Right lobe of liver (tissue), 6 donors: ENCODE measurements at places on chromosomes 1 and 21. TPM values are rescaled to one million over a fixed set of nuclear protein-coding genes. Genes with fewer than 3 reads are reported as not detected.

Gene FCRL2
- total RNA-seq: not detected

Gene PDC
- total RNA-seq: not detected

Gene CNST
- total RNA-seq: 18.2 TPM

DNA sequence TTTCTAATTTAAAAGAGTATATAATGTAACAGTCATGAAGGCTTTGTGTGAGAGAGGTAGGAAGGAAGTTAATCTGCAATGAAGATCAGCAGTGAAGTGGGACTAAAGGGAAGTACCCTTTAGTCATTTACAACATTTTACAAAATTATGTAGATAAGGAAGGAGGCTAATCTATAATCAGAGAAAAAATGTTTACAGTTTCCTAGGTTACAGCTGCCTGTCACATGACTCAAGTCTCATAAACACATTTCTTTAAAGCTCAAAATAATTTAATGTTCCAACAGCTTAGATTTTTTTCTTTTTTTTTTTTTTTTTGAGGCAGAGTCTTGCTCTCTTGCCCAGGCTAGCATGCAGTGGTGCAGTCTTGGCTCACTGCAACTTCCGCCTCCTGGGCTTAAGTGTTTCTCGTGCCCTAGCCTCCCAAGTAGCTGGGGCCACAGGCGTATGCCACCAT is 26.2 kb upstream of the CAP1 start:
- DNase-seq: no peak
- H3K36me3 ChIP-seq: no peaks in the 10 kb centered on the region
- no peaks in the 10 kb centered on the region for H3K27me3 ChIP-seq
- no peak overlapping the region for H3K27ac ChIP-seq
- no peak overlapping the region for H3K4me3 ChIP-seq

DNA sequence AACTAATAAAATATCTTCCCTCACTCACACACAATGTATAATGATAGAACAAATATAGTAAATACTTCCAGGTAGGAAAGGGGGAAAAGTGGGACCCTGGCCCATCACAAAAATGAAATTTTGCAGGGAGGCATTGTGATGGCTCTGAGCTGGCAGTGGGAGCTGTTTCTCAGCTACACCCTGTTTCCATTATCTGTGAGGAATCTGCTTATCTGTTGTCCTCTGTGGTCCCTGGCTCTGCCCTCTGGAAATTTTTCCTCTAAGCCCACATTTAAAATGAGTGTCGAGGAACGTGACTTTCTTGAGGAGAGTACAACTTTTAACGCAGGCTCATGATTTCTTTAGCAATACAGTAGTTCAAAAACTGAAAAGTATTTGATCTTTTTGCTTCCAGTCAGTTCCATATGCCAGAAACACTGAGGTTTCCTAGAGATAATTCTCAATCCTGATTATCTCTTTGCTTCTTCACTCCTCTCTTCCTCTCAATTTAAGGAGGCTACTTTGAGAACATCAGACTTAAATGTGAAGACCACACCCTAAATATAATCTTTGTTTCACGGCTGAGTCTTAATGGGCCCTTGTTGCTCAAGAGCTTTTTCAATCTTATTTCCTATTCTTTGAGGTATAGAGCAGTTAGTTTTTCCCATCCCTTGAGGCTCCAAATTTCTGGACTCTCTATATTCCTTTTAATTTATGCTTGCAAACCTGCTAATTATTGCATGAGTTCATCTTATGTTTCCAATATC is 5.0 kb upstream of the EEIG2 start:
- DNase-seq: no peak
- no peaks in the 10 kb centered on the region for H3K27me3 ChIP-seq
- H3K36me3 ChIP-seq: no peaks in the 10 kb centered on the region
- no peaks in the 10 kb centered on the region for H3K4me1 ChIP-seq
- H3K4me3 ChIP-seq: no peak overlapping the region
- H3K27ac ChIP-seq: no peak overlapping the region

DNA sequence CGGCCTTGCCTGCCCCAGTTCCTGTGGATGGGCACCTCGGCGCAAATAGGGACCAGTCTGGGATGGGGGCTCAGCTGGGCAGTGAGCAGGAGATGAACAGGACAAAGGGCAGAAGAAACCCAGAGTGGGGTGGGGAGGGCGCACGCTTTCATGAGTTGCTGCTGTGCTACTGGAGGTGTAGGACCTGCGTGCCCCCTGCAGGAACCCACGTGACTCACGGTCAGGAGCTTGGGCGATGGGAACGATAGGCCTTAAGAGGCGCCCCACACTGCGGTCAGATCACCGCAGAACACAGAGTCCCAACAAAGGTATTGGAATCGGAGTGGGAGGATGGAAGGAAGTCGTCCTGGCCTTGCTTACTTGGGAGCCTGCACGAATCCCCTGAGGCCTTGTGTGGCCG is 17.2 kb downstream of the PRDM15 start:
- H3K4me1 ChIP-seq: no peaks in the 10 kb centered on the region
- H3K27ac ChIP-seq: no peak overlapping the region
- H3K4me3 ChIP-seq: no peak overlapping the region
- no peak for DNase-seq
- no peaks in the 10 kb centered on the region for H3K36me3 ChIP-seq

GRCh38 chr1:35893051-35893879 is 10.3 kb downstream of the AGO1 start:
- no peak overlapping the region for H3K4me3 ChIP-seq
- no peak for DNase-seq
- H3K27ac ChIP-seq: no peak overlapping the region
- no peaks in the 10 kb centered on the region for H3K4me1 ChIP-seq
- peaks cover 39% of the 10 kb centered on the region for H3K36me3 ChIP-seq
- no peaks in the 10 kb centered on the region for H3K27me3 ChIP-seq
